ENCODE measurements at places on chromosomes 4 and X.

DNA sequence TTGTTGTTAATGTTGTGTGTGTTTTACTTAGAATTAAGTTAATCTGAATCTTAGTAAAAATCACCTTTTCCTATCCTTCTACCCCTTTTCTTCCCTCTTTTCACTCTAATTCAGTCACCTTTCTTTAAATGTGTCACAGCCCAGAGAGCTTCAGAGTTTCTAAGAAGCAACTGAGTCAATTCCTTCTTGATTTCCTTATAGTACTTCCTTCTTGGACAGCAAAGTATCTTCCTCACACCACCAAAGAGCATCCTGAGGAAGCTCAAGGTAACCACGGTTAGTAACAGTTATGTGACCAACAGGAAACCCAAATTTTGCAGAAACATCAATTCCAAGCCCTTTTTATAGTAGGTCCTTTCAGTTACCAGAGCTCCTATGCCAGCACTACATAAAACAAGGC is 243.2 kb upstream of the BMP3 start:
- no peak for DNase-seq

- no peak for DNase-seq
These were observed 99.0 kb downstream of the ANOS1 start for GRCh38 chrX:8632924-8633323.

- DNase-seq, result no peak
These were observed 763 bp upstream of the PRRG1 start for GRCh38 chrX:37348231-37348970.

DNA sequence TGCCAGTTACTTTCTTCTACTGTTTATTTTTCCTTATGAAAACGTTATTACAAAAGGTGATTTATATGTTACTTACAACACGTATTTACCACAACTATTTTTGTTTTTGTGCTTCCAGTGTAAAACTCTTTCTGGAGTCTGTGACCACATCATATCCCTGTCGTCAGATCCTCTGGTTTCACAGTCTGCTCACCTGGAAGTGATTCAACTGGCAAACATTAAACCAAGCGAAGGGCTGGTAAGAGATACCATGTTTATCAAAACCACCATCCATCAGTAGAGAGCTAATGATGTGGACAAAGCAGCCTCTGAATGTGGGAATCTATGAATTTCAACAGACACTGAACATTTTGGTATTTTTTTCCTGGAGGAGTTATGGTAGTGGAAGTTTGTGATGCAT is 116.1 kb downstream of the CNKSR2 start:
- DNase-seq, result no peak

- DNase-seq, result no peak
These were observed 136.8 kb upstream of the SLC4A4 start for GRCh38 chr4:71201817-71202576.
